Stimulated activated CD4-positive, alpha-beta T cell treated with anti-CD3 and anti-CD28 coated beads, Interleukin-15, amount 100 ng/mL, for 1 hour (primary cell): ENCODE measurements at places on chromosomes 12 and 14.

DNA sequence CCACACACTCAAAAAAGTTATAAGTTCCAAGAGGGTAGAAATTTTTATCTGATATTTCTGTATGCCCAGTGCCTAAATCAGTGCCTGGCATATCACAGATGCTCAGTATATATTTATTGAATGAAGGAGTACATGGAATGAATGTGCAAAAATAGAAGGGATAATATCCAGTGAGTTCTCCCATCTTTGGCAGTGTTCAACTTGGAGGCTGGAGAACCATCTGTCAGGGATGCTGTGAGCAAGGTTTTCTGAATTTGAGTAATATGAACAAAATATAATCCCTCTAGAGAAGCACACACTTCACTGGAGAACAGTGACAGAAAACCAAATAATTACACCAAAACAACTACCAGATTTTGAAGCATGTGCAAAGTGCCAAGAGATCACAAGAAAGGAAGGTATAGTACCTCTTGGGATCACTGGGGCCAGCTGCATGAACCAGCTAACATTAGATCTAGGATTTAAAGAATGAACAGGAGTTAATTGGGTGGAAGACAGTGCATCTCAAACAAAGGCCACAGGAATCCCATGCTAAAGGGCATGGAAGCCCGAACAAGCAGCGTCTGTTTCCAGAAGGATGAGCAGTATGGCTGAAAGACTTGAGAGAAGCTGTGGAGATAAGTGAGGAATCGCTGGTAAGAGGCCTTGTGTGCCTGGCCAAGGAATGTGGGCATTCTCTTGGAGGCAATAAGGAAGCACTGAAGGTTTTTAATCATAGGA, 11.5 kb downstream of the SLC8A3 start:
- no peak for DNase-seq

- no peak for DNase-seq
Measured at GRCh38 chr14:55593698-55594097, 13.7 kb downstream of the KTN1 start.

- no peak for DNase-seq
Measured at GRCh38 chr14:81427348-81428058, 27.4 kb upstream of the STON2 start.

DNA sequence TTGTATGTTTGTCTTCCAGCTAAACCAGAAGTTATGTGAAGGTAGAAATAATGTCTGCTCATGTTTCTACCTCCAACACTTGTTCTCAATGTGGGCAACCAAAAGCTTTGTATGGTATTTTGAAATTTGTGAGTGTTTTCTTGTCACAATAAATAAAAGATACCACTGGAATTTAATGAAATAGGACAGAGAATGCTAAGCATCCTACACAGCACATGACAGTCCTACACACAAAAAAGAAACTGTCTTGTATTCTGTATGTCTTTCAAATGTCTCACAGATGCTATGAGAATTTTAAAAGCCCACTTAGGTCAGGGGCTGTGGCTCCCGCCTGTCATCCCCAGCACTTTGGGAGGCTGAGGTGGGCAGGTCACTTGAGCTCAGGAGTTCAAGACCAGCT, 68.9 kb downstream of the RALGAPA1 start:
- DNase-seq, result no peak

- DNase-seq, result no peak
Measured at GRCh38 chr14:59918824-59919569, 947 bp upstream of the LRRC9 start.

- no peak for DNase-seq
Measured at GRCh38 chr12:114769634-114770033, 85.7 kb upstream of the TBX3 start.

DNA sequence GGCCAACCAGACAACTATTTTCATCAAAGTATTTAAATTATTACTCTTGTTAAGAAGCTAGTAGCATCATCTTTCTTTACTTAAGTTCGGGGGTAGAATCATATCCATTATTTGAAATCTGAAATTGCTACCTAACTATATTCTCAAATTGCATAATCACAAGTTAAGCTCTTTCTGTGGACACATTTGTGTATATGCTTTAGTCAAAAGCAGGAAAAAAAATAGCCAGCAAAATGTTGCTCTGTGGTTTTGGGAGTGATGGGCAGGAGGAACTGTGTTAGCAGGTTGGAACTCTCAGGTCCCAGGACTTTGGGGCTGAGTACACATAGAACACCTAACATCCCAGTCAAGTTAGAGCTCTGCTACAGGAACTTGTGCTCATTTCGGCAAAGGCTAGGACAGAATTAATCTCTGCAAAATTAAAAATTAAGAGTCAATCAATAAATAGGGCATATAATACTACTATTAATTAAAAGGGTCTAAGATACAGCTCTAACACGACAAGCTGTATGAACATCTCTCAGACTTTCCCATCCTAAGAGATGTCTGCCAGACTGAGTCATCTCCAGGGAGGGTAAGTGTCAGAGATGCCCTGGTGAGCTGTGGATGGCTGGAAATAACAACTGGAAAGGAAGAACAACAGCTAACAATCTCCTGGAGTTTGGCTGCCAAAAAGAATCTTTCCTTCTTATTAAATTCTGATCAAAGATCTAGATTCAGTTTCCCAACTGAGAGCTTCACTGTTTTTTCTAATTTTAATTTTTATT, 203.5 kb upstream of the GZMB start:
- no peak for DNase-seq
